Endothelial cell of umbilical vein (primary cell): ENCODE measurements at places on chromosomes 3 and 15. TPM values are rescaled to one million over a fixed set of nuclear protein-coding genes. Genes with fewer than 3 reads are reported as not detected.

Gene CLASP2
- 55.0 and 62.9 TPM in 2 replicates for total RNA-seq

Gene SLC26A6
- total RNA-seq = 32.2 and 34.8 TPM in 2 replicates

Gene ATP13A4
- 1.0 TPM in 1 of 2 replicates, not detected in the other for total RNA-seq

Gene MFN1
- 42.9 and 52.9 TPM in 2 replicates for total RNA-seq
